Neural crest cell (in vitro differentiated cells): ENCODE measurements at places on chromosomes 3 and 15. TPM values are rescaled to one million over a fixed set of nuclear protein-coding genes. Genes with fewer than 3 reads are reported as not detected.

Gene ANKRD63
- total RNA-seq = not detected in 2 replicates

Gene AADAC
- total RNA-seq = not detected in 2 replicates

Gene CCDC39
- total RNA-seq = 0.07 TPM in 1 of 2 replicates, not detected in the other

Gene KCNMB3
- 3.1 and 3.3 TPM in 2 replicates for total RNA-seq

Gene NUP210
- 59.4 and 59.5 TPM in 2 replicates for total RNA-seq
